ENCODE measurements at places on chromosomes 3 and 15.
A peak's percentile ranks its signal among the peaks of the same experiment; 100 is the strongest.

- no peak for DNase-seq
Observed at GRCh38 chr15:52466134-52466701, 62.5 kb downstream of the MYO5A start.

GRCh38 chr15:55256281-55257011, 33.2 kb downstream of the RAB27A start:
- DNase-seq: no peak

GRCh38 chr15:85667491-85668424, 127.0 kb downstream of the KLHL25 start:
- DNase-seq: peak; percentile 33

GRCh38 chr3:65578861-65579260, 459.9 kb downstream of the MAGI1 start:
- no peak for DNase-seq

DNA sequence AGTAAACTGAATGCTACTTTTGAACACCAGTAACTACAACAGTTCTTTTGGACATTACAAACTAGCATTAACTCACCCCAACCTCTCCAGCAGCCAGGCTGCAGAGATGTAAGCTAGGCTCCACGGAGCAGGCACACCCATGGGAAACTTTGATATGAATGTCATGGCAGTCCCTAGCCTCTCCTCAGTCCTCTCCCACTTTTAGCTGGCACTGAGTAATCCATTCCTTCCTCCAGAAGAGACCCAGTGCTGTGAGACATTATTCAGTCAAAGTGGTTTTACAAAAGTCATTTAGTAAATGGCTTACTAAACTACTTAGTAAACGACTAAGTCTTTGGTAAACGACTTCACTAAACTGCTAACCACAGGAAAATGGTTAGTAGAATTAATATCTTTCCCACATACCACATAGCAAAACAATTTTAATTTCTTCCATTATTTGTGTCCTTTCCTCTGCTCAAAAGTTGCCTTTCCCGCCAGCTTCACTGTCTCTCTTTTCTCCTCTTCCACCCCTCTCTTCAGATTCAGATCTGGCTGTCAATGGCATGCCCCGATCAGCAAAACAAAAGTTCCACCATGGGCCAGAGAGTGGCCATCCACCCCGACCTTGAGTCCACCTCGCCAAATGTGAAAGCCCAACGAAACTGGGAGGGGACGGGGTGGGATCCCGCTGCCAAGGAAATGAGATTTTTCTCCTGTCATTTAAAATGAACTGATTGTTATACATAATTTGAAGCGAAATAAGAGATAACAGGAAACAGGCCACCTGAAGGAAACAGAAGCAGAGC, 67.5 kb upstream of the TJP1 start:
- no peak for DNase-seq

- no peak for DNase-seq
Observed at GRCh38 chr3:53180305-53181023, 19.5 kb downstream of the PRKCD start.

DNA sequence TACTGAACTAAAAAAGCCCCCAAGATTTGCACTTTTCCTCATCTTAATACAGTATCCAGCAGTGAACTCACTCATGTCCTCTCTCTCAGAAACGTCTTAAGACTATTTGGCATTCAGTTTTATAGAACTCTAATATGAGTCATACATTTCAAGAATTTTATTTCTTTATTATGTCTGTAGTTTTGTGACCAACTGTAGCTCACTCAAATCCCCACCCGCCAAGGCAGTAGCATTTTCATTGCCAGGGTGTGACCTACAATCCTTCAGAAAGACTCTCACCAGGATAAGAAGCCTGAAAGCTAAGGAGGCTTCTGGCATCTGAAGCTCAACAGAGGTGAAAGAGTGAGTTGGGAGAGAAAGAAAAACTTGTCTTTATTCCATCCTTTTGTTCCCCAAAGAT, 537.1 kb downstream of the RSL24D1 start:
- DNase-seq: no peak

- no peak for DNase-seq
Observed at GRCh38 chr3:55701997-55702396, 214.9 kb upstream of the WNT5A start.

- peak; percentile 51 for DNase-seq
Observed at GRCh38 chr3:167146911-167147310, 233.2 kb downstream of the ZBBX start.

DNA sequence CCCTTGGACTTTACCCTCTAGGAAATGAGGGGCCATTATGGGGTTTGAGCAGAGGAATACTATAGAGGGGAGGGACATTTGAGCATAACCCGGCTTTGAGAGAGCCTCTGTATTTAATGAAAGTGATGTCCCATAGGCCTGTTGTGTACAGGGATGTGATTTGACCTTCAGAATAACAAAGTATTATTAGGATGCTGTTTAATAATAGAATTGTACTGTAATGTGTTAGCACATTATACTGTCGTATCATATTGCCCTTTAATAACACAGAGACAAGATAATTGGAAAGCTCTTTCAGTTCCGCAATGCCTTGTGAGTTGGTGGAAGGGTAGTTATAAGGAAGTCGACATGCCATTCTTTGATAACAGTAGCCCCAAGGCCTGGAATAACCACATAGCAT, 328.3 kb downstream of the RYR3 start:
- no peak for DNase-seq

DNA sequence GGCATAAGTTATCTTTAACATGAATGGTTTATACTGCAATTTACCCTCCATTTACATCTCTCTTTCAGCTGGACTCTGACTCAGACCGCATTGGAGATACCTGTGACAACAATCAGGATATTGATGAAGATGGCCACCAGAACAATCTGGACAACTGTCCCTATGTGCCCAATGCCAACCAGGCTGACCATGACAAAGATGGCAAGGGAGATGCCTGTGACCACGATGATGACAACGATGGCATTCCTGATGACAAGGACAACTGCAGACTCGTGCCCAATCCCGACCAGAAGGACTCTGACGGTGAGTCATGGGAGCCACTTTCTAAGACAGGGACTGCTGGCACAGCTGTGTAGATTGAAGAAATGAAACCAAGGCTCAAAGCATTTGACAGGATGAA, 11.6 kb downstream of the THBS1 start:
- no peak for DNase-seq

GRCh38 chr15:52726195-52726594, 47.0 kb upstream of the ATOSA start:
- no peak for DNase-seq

- DNase-seq: no peak
Observed at GRCh38 chr3:112115161-112115739, 17.8 kb downstream of the GCSAM start.

GRCh38 chr3:134333522-134334181, 40.6 kb downstream of the AMOTL2 start:
- no peak for DNase-seq

DNA sequence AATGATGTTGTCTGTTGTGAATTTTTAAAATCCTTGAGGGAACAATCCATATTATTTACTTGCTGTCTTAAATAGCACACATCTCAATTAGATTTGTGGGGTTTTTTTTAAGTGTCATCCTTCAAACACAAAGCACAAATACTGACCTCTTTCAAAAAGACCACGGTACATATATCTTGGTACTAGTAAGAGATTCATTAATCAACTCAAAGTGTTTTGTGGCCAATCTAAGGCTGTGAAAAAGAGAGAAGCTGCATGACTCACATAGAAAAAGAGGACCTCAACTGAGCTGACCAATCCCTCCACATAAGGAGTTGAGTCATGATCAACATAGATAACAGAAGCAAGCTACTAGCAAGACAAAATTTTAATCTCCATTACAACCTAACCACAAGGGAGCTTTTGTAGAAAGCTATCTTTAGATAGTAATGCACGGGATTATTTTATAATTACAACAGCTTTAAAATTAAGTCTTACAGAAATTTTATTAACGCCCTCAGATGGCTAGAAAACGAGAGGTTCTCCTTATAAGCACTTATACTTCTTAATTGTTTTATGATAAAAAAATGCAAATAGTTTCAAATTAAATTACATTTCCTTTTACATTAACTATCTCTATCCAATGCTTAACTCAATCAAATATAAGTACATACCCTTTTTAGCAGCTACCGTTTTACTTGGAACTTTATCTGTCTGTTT, 60.5 kb downstream of the TOP2B start:
- peak; percentile 97 for DNase-seq

Data from AML-193 (cell line).